ENCODE measurements at places on chromosomes 6 and 20. TPM values are rescaled to one million over a fixed set of nuclear protein-coding genes. Genes with fewer than 3 reads are reported as not detected.
A peak's percentile ranks its signal among the peaks of the same experiment; 100 is the strongest.

- DNase-seq = no peak
Measured at GRCh38 chr6:157012355-157012754, 235.2 kb downstream of the ARID1B start.

- DNase-seq = peak; percentile 23
Measured at GRCh38 chr20:63708301-63709148, 686 bp downstream of the ZGPAT start.

DNA sequence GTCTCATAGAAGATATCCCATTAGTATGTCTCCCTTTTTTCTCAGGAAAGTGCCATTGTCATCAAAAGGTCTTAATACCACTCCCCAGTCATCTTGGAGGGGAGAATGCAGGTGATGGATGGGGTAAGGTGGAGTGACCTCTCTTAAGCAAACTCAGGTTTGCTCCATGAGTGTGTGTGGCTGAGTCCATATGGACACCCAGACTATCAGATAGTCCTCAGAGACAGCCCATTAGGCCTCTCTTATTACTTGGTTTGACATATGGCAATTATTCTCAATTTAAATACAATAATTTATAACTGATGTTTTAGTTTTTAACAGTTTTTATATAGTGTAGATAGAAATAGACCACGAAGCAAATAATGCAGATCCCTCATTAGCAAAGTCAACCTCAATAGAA, 23.2 kb downstream of the LAMA4 start:
- no peak for DNase-seq

DNA sequence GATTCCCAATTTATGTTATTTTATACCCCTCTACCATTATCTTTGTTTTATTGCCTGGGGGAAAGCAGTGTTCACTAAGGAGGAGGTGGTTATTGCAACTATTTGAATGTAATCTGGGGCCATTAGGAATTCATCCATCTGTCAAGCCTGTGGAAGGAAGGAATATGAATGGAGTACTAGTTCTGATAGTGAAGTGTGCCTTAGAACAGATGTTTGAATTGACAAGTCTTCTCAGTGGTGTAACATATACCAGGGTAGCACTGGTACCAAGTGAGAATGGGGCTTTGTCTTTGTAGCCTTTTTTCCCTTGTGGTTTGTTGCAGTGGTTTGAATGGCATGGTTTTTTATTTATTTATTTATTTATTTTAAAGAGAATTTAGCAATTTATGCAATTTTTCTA, 27.9 kb upstream of the HDAC2 start:
- no peak for DNase-seq

PRSS16 gene
- 13.8 TPM for total RNA-seq

DNA sequence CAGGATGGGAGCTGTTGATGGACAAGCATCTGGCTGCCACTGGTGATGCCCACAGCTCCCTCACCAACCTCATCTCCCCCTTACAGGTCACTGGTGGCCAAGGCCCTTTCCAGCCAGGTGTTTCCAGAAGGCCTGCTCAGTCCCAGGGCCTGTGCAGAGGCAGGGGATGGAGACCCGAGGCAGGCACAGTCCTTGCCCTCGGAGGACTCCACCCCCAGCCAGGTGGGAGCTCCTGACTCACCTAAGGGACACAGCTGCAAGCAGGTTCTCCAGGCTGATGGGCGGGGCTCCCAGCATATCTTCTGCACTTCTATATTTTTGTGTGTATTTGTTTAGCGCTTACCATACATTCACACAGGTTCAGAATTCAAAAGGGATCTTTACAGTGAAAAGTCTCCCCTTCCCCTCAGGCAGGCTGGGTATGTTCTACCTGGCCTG, 17.4 kb downstream of the PRPH2 start:
- no peak for DNase-seq

CNPY3 gene
- total RNA-seq = 47.1 TPM

GRCh38 chr6:70520575-70520974, 46.2 kb upstream of the SDHAF4 start:
- DNase-seq = no peak

- DNase-seq = no peak
Measured at GRCh38 chr20:53079261-53079691, 107.1 kb downstream of the TSHZ2 start.

- DNase-seq = no peak
Measured at GRCh38 chr6:112050429-112050828, 3.5 kb upstream of the CCN6 start.

ENTPD6 gene
- total RNA-seq = 53.7 TPM

DNA sequence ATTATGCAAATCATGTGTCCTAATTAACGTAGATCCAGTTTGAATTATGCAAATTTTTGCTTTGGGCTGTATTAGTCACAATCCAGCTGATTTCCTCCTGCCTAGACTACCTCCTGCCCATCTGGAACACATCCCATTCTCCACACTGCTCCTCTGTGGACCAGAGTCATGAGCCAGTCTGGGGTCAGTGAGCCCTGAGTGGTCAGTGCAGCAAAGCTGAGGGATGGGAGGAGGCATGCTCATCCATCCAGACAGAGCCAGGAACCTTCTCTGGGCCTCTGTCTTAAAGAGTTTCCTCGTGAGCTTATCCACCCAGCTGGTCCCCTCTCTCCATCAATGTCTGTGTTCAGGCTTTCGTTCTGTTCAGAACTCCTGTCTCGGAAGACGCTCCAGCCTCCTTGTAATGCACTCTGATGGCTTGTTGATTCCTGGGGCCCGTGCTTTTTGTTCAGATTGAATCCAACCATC, 747.8 kb downstream of the PTPRT start:
- no peak for DNase-seq

Measured in upper lobe of left lung (tissue), 6 donors.